Pancreas (tissue), 10 donors: ENCODE measurements at places on chromosomes 12 and 14. TPM values are rescaled to one million over a fixed set of nuclear protein-coding genes. Genes with fewer than 3 reads are reported as not detected.

GALNT16 gene
- total RNA-seq = 1.9 TPM

LRRC10 gene
- total RNA-seq = not detected

SYNDIG1L gene
- 0.28 TPM for total RNA-seq

CIDEB gene
- 11.3 TPM for total RNA-seq

CD163L1 gene
- 3.8 TPM for total RNA-seq

TAS2R10 gene
- total RNA-seq = not detected
